ENCODE measurements at places on chromosomes 4 and X.

GRCh38 chr4:147334478-147334877 lies 146.4 kb upstream of the EDNRA start:
- no peak for DNase-seq

GRCh38 chr4:147735413-147736301 lies 3.8 kb downstream of the ARHGAP10 start:
- DNase-seq: no peak

DNA sequence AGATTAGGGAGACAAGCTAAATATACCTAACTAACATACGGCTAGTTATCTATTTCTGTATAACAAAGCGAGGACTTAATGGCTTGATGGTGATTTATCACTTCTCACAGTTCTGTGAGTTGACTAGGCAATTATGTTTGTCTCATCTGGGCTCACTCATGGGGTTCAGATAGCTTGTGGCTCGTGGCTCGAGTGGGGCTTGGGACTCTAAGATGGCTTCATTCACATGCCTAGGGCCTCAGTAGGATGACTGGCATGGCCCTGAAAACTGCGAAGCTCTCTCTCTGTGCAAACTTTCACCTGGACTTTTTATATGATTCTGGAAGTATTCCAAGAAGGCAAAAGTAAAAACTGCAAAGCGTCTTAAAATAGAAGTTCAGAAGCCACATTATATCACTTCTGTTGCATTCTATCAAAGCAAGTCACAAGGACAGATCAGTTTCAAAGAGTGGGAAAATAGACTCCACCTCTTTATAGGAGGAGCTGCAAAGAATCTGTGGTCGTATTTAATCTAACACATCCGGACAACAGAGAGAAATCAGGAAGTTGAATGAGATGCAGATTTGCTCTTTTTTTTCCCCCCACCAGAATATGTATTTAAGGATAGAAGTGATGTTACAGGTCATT lies 491.2 kb downstream of the INPP4B start:
- DNase-seq: no peak

GRCh38 chr4:98505992-98506391 lies 152.4 kb downstream of the TSPAN5 start:
- DNase-seq: no peak

DNA sequence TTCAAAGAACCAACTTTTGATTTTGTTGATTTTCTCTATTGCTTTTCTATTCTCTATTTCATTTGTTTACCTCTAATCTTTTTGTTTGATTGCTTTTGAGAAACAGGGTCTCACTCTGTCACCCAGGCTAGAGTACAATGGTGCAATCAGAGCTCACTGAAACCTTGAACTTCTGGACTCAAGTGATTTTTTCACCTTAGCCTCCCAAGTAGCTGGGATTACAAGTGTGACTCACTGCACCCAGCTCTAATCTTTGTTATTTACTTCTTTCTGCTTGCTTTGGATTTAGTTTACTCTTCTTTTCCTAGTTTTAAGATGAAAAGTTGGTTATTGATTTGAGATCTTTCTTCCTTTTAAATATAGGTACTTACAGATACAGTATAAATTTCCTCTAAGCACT lies 26.2 kb downstream of the RAB9B start:
- no peak for DNase-seq

GRCh38 chr4:99447079-99447478 lies 11.9 kb upstream of the ADH7 start:
- DNase-seq: no peak

DNA sequence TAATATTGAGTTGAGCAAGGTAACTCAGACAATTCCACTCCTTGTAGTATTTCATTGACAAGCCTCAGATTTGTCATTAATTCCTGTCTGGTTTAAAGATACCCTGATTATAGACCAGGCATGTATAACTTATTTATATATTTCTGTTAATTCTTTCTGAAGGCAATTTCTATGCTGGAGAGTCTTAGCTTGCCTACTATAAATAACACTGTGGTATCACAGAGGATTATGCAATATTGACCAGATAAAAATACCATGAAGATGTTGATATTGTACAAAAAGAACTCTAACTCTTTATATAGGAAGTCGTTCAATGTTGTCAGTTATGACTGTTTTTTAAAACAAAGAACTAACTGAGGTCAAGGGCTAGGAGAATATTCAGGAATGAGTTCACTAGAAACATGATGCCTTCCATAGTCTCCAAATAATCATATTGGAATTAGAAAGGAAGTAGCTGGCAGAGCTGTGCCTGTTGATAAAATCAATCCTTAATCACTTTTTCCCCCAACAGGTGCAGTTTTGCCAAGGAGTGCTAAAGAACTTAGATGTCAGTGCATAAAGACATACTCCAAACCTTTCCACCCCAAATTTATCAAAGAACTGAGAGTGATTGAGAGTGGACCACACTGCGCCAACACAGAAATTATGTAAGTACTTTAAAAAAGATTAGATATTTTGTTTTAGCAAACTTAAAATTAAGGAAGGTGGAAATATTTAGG lies 821 bp downstream of the CXCL8 start:
- no peak for DNase-seq

DNA sequence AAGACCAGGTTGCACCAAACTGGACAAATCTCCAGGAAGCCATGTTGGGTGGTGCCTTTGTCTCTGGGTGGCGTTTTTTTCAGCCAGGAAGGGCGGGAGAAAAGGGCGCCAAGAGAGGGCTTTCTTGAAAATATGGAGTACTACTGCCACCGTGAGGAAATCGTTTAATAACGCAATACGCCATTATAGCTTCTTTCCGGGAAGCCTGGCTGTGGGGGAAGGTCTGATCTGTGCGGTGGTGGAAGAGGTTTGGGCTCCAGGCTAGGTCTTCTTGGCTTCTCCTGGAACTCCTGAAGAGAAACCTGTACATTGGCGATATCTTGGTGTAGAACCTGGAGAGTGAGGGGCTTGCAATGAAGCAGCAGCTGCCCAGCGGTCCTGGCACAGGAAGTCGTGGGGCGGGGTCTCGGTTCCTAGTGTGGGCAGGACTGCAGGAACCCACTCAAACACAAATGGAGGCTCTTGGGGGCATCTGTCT lies 202.7 kb downstream of the OR13H1 start:
- peak; percentile 85 for DNase-seq

DNA sequence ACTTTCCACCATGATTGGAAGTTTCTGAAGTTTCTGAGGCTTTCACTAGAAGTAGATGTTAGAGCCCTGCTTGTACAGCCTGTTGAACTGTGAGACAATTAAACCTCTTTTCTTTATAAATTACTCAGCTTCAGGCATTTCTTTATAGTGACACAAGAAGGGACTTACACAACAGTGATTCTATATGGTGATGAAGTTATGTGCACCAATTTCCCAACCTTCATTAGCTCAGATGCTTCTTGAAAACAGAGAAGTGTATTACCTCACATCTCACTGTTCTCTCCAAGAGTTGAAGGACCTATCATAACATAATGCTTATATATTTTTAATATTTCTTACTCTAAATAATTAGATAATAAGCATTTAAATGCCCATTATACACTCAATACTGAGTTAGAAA lies 202.1 kb upstream of the ANXA10 start:
- no peak for DNase-seq

GRCh38 chr4:52366621-52367020 lies 292.5 kb downstream of the USP46 start:
- no peak for DNase-seq

GRCh38 chr4:187436251-187436650 lies 559.3 kb upstream of the ZFP42 start:
- no peak for DNase-seq

- no peak for DNase-seq
Measured at GRCh38 chr4:48025005-48025404, 8.4 kb downstream of the NIPAL1 start.

- DNase-seq: no peak
Measured at GRCh38 chrX:73577361-73577760, 14.4 kb downstream of the CHIC1 start.

- no peak for DNase-seq
Measured at GRCh38 chrX:118484216-118484903, 11.3 kb upstream of the DOCK11 start.

DNA sequence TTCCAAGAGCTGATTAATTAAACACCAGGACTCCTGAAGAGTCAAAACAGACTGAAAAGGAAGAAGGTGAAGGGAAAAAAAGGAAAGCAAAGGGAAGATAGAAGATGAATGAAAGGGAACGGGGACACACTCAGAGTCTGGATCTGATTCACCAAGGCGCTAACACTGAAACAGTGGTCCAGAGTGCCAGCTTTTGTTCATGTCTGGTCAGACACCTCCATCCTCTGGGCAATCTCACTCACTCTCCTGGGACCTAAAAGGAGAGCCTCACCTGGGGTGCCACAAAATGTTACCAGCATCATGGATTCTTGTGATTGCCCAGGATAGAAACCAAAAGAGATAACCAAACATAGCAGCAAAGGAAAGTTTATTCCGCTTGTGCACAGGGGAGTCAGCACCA lies 120.3 kb upstream of the AFF2 start:
- DNase-seq: no peak

DNA sequence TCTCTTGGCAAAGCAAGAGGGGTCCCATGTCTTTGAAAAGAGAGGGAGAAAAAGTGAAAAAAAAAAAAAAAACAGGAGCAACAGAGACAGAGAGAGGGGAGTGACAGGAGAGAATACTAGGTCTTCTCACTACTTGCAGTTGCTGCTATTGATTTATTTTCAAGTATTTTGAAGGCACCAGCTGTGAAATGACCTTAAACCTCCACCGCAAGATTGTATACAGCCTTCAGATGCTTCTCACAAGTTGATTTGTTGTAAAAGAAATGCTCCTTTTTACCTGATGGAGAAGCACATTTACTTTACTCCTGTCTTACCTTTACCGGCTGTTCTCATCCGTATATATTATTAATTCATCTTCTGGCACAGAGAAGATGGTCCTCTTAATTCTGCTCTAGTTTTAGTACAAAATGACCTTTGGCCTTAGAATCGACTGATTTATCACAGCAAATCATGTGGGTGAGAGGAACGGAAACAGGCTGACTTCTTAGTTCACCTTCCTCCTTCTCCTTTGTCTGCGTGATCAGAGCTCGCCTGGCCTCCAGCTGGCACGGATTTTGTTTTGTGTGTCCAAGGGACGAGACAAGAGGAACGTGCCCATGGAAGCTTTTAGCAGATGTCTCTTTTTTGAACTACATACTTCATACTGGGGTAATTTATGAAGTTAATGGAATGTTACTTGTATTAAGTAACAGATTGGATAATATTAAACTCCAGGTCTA lies 82.4 kb upstream of the PACRGL start:
- DNase-seq: no peak

- no peak for DNase-seq
Measured at GRCh38 chr4:94960708-94961107, 203.0 kb downstream of the BMPR1B start.

- DNase-seq: no peak
Measured at GRCh38 chrX:22575161-22575845, 302.6 kb downstream of the CBLL2 start.

- DNase-seq: no peak
Measured at GRCh38 chr4:106497271-106497670, 128.7 kb upstream of the GIMD1 start.

DNA sequence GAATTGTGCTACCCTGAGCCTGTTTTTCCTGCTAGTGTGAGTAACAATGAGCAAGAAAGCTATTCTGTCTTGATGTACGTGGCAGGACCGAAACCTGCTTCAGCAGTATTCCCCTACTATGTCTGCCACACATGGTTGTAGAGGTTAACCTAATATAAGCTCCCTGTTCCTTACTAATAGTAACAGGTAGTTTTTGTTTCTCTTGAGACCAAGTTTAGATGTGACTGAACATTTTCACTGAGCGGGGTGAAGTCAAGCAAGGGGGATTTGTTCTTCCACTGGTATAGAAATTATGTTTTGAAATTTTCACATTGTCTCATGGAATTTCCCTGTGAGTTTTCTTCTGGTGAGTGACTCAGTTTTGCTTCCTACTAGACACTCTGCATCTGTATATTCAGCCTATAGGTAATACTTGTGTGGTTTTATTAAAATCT lies 37.3 kb downstream of the RRAGB start:
- DNase-seq: no peak

GRCh38 chrX:53440621-53441517 lies 6.7 kb upstream of the HSD17B10 start:
- DNase-seq: no peak

DNA sequence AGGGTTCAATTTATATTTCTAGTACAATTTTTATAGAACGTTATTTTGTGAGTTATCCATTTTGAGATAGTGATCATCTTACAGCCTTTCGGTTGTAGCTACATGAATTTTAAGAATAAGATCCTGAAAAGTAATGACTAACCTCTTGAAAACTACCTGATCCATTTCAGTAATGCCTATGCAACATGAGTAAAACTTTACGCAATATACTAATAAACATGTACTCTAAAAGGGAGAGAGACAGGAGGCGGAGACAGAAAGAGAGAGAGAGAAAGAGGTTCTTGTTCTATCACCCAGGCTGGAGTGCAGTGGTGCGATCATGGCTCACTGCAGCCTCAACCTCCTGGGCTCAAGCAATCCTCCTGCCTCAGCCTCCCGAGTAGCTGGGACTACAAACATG lies 816.1 kb downstream of the CCSER1 start:
- no peak for DNase-seq

- no peak for DNase-seq
Measured at GRCh38 chr4:152634110-152634760, 45.6 kb downstream of the TMEM154 start.

DNA sequence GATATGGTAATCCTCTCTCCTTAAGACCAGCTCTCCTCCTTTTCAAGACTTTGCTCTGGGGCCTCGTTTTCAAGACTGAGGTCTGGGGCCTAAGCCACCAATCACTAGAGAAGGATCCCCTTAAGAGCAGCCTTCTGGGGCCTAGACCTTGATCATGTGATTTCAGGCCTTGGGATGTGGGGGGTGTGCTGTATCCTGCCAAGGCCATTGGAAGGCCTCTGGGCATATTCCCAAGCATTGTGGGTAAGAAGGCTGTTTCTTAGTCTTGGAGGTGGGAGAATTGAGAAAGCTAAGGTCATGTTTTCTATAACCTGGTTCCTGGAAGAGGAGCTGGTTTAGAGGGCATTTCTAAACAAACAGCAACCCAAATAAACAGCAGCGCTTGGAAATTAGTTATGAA lies 12.1 kb downstream of the TMEM164 start:
- no peak for DNase-seq

DNA sequence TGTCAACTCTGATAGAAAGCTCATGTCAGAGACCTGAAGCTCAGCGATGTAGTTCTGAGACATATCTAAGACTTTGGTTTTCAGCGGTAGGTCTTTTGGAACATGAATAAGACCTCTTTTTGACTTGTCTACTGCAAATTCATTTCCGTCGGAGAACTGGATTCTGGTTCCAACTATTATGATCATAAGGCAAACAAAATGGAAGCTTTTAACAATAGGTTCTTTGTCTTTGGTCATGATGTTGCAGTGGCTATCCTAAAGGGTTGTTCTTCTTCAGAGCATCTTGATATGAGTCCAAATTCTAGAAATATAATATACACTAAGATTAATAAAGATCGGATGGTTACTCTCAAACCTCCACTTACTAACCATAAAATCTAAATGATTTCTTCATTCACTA lies 24.6 kb upstream of the TLR1 start:
- DNase-seq: no peak

DNA sequence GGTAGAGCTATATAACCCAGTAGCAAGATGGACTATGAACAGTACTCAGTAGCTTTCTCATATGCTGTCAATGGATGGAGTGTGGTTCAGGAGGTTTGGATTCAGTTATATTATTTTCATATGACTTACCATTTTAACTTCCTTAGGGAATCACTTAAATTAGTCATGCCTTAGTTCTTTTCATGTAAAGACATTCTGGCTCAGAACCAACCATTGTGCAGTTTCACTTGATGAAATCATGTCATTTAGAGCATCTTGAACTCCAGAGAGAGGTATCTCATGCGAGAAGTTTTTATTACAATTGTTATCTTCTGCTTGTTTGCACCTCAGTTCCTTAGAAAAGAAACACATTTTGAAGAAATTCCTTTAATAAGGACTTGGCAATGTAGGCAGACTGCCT lies 55.8 kb downstream of the IL1RAPL2 start:
- DNase-seq: no peak
